Activated CD8-positive, alpha-beta memory T cell treated with anti-CD3 and anti-CD28 coated beads for 1 hour (primary cell): ENCODE measurements at places on chromosomes 5 and 9.

GRCh38 chr5:88708021-88708420 is 175.0 kb downstream of the MEF2C start:
- DNase-seq: no peak

DNA sequence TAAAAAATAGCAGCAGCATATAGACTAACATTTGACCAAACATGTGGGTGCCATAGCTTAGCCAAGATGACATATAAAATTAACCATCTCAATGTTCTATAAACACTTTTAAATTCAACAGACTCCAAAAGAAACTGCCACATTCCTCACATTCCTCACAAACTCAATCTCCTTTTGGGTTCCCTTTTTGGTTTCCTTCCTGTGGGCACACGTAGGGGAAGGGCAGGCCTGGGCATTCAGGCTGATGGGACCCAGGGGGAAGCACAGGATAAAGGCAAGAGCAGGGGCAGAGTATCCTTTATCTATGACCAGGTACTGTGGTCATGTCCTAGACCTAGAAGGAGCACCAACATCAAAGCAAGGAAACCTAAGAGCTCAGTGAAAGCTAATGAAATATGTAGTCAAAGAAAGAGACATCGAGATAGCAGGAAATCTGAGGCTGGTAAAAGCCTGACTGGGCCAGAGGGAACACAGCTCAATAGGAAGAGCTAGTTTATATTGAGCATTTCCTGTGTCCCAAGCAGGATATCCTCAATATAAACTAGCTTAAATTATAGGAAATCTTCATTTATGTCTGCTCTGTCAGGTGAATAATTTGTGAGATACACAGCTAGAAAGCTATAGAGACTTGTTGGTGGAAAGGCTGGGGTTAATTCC is 13.6 kb upstream of the ERAP1 start:
- no peak for DNase-seq

GRCh38 chr9:134661791-134662142 is 20.2 kb downstream of the COL5A1 start:
- DNase-seq: no peak

GRCh38 chr9:106921341-106921899 is 58.5 kb downstream of the ZNF462 start:
- DNase-seq: no peak

DNA sequence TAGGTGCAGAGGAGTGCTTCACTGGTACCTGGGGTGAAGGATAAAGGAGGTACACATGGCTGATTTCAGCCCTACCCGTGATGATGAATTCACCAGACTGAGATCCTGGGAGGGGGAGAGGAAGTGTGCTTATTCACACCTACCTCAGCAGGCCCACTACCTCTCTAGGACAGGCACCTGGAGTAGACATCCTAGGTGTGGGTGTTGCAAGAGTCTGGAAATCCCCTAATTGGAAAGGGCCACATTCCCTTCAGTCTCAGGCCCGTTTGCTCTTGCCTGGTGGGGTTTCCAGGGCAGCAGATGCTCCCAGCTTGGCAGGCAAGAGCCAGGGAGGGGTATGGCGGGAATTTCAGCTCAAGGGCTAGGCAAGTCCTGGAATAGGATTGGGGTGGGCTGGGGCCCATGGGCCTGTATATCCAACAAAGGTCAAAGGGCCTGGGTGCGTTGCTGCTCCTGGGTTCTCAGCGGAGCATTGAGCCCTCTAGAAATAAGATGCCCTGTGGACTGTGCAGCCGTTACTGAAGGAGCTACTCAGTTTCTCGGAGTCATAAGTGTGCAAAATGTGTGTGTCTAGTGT is 5.8 kb upstream of the CCL21 start:
- DNase-seq: no peak

DNA sequence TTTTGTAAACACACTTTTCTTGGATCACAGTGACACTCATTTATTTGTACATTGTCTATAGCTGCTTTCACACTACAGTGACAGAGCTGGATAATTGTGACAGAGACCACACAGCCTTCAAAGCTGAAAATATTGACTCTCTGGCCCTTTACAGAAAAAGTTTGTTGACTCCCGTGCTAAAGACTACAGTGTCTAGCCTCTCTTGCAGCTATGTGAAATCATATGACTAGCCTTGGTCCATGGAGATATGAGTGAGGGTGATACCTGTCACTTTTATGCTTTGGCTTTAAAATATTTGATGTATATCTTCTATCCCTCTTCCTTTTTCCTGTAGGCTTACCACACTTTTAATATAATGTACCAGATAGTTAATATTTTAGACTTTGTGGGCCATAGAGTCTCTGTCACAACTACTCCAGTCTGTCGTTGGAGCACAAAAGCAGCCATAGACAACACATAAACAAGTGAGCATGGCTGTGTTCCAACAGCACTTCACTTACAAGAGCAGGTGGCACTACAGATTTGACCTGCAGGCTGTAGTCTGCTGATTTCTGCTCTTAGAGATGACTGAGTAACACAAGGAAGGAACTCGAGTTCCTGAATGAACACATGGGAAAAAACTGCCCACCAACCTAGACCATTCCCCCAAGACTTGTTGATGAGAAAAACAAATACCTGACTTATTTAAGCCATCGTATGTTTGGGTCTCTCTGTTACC is 73.5 kb upstream of the ANKRD55 start:
- DNase-seq: no peak

DNA sequence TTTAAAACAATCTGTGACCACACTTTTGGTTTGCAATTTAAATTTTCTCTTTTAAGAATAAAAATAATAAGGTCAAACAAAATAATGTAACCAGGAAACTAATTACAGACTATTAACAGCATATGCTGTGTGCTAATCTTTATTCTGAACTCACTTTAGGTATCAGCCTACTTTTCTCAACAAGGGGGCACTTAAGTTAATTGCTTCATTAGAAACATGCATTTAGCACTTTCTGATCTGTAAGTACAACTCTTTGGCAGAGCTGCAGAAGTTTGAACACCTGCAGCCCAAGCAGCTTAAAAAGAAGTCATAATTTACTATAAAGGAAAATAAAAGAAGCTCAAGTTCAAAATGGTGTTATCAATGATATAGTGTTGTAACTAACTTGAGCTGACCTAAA is 21.7 kb downstream of the XRCC4 start:
- DNase-seq: no peak

DNA sequence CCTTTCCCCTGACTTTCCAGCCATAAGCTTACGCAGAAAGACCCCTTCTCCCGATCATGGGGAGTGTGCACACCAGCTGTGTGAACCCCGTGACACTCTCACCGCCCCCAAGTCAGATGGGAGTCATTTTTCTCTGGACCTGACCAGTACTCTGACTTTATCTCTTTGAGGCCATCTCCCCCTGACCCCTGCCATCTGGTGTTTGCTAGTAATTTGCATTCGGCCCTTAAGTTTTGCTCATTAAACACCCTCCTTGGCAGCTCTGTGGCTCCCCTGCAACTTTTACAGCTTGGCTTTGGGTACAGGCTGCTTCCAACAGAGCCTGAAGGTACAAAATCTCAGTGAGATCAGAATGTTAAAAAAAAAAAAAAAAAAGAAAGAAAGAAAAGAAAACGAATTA is 43.9 kb downstream of the PDZD2 start:
- no peak for DNase-seq

- no peak for DNase-seq
Observed at GRCh38 chr9:128729766-128730517, 6.0 kb upstream of the ZDHHC12 start.

DNA sequence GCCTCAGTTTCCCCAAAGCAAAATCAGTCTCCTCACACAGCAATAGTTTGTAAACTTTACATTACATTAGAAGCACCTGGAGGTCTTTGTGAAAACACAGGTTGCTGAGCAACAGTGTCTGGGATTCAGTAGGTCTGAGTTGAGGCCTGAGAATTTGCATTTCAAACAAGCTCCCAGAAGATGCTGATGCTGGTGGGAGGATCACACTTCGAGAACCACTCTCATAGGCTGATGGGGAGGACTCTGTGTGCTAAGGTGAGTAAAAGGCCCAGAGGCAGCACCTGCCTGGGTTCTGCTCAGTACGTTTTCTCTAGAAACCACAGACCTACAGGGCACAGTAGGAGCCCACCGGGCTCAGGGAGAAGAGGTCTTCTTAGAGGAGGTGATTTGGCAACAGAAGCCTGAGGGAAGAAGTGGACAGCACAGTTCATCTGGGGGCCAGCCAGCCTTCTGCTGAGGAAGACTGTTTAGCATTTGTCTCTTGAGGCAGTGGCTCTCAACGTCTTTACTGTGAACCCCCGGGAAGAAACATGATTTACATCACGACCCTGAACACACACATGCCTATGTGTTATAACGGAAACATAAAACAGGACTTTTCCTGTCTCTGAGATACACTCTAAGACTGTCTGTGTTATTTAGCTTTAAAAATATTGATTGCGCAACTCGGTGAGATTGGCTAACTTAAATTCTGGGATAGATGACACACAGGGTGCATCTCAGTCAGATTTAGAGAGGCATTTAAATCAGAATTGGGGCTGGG is 24.8 kb upstream of the DENND1A start:
- DNase-seq: no peak

DNA sequence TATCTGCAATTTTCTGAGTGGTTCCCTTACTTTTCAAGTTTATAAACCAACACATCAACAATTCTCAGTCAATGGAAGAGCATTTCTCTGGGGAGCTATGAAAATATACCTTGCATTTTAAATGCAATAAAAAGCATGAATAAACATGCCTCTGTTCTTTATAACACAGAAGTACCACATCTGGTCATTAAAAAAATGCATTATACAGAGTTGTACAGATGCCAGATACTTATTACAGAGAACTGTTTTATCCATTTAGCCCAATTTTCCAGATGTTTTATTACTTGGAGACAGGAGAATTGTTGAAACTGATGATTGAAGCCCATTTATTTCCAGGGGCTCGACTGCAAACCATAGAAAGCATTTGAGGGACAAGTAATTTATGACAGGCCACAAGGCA is 19.2 kb upstream of the HEXB start:
- no peak for DNase-seq

DNA sequence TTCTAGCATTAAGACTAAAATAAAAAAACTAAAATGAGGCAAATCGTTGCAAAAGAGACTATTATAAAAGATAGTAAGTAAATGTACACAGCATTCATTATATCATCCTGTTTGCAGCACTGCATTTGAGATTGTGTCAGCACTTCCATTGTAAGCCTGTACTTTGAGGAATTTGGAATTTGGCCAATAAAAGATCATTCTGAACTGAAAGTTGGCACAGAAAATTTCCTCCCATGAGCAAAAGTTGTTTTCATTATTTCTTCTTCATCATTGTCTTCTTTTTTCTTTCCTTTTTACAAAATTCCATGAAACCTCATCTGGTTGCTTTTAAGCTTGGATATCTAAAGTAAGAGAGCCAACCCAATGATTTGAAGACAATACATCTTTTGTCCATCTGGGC is 199.3 kb upstream of the ADAMTSL1 start:
- no peak for DNase-seq

DNA sequence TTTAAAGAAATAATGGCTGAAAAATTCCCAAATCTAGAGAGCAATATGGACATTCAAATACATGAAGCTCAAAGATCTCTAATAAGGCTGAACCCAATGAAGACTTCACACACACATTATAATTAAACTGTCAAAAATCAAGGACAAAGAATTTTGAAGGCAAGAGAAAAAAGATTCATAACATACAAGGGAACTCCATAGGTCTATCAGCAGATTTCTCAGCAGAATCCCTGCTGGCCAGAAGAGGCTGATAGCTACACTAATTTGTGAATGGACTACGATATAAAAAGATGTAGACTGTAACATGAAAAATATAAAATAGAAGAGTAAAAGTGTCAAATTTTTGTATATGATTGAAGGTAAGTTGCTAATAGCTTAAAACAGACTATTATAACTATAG is 251.9 kb downstream of the ADAMTS6 start:
- DNase-seq: no peak

- DNase-seq: no peak
Observed at GRCh38 chr9:125407432-125407973, 145.9 kb downstream of the GAPVD1 start.

DNA sequence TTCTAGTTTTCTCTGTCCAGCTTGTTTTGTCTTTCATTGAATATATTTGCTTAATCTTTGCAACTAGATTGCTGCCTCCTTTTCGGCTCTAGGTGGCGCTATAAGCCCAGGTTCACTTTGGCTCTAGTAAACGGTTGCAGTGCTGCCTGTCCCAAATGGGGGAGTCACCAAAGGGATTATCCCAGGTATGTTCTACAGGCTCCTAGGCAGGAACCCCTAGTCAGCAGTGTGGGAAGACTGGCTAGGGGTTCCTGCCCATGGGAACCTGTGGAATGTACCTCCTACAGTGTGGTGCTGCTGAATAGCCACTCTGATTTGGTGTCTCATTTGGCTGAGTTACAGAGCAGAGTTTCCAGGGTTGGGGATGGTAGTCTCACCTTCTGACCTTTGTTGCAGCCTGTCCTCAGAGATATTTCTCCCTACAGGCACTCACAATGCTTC is 85.2 kb downstream of the ARSB start:
- DNase-seq: no peak

DNA sequence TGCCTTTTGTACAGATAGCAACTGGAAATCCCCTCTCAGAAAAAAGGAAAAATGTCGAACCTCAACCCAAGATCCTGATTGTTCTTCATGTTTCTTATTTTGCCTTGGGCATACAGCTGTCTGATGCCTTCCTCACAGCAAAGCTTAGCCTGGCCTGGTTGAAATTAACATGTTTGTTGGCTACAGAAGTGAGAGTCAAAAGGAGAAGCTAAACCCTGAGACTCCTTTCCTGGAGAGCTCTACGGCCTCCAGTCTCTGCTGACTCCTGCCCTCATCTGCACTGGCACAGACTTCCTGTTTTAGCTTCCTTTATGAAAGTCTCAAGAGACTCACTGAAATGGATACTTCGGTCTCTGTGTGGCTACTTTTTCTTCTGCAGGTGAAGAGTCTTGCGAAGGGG is 186.7 kb downstream of the PARP8 start:
- no peak for DNase-seq

GRCh38 chr9:73143711-73144328 is 7.8 kb upstream of the ANXA1 start:
- no peak for DNase-seq

DNA sequence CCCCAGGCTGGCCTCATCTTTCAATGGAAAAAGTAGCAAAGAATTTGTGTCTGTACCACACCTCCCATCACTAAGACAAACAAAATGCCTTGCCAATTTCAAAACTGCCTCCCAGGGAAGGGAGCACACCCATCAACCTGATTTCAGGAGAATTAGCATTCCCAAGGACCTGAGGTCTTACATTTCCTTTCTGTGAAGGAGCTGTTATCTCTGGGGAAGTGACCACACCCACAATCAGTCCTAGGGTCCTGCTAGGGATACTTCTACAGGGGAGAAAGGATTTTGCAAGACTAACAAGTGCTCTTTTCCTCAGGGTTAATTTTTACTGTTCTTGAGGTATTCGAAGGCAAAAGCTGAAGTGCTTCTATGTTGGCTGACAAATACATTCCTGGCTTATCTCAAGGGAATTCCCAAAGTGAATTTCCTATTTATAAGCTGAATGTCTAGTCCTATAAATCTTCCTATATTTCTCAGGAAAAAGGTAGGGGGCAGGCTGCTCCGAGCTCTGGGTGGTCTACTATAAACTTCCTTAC is 97.4 kb upstream of the ITGA1 start:
- no peak for DNase-seq

GRCh38 chr5:67404256-67405100 is 207.9 kb upstream of the CD180 start:
- DNase-seq: no peak
